ENCODE measurements at places on chromosomes 11 and 22.

DNA sequence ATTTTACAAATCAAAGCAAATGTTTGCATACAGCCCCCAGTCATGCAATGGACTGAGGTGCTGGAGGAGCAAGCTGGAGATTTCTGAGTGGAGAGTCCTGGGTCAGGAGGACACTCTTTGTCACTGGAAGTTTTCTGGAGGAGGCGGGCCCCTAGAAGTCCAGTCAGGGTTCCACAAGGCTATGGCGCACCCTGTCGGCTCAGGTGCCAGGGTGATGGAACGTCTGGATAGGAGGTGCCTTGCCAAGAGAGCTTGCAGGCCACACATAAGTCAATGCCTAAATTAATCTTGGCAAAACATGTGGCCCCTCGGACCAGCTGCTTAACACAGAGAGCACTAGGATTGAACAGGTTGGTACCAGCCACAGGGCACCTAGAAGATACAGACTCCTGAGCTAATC lies 174.7 kb upstream of the CADM1 start:
- no peak for DNase-seq

- DNase-seq: no peak
These were observed 59.3 kb upstream of the NUP160 start for GRCh38 chr11:47907499-47907898.

- DNase-seq: no peak
These were observed 18.6 kb downstream of the ATM start for GRCh38 chr11:108241330-108242037.

DNA sequence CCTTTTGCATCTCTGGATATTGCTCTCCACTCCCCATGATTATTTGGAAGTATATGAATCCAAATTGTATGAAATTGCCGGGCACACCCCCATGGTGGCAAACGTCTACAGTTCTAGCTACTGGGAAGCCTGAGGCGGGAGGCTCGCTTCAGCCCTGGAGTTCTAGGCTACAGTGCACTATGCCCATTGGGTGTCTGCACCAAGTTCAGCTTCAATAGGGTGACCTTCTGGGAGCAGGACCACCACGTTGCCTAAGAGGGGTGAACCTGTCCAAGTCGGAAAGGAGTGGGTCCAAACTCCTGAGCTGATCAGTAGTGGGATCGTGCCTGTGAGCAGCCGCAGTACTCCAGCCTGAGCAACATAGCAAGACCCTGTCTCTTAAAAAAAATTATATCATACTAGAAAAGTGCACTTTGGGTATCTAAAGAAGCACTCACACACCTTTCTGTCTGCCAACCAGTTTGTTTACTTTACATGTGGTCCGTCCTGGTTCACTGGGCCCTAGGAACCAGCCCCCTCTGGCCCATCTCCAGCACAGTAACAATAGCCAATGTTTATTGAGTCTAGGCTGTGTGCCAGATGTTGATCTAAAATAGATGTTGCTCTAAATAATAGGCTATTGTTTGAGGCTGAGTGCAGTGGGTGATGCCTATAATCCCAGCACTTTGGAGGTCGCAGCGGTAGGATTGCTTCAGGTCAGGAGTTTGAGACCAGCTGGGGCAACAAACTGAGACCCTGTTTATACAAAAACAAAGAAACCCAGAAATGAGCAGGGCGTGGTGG lies 16.4 kb upstream of the KAT5 start:
- DNase-seq: no peak

DNA sequence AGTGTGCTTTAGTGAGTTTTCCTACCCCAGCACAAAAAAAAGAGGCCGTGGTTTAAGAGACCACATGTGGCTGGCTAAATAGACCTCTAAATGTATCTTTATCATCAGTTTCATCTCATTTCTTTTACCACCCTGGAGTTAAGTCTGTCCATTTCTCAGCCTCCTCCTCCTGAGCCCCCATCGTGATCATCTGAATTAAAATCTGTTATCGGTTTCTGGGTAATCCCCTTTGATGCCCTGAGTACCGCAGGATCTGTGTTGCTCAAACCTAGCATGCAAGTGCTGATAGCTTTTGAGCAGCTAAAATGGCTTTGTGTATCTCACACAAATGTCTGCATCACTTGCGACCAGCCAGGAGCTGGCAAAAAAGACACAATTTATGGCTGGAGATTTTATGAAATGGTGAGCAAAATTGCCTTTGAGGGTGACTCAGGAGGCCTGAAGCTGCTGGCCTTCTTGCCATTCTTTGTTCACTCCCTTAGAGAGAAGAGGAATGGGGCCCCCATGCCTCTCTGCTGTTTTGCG lies 236.5 kb downstream of the NTM start:
- no peak for DNase-seq

GRCh38 chr11:131889760-131890581 lies 519.6 kb downstream of the NTM start:
- DNase-seq: no peak

DNA sequence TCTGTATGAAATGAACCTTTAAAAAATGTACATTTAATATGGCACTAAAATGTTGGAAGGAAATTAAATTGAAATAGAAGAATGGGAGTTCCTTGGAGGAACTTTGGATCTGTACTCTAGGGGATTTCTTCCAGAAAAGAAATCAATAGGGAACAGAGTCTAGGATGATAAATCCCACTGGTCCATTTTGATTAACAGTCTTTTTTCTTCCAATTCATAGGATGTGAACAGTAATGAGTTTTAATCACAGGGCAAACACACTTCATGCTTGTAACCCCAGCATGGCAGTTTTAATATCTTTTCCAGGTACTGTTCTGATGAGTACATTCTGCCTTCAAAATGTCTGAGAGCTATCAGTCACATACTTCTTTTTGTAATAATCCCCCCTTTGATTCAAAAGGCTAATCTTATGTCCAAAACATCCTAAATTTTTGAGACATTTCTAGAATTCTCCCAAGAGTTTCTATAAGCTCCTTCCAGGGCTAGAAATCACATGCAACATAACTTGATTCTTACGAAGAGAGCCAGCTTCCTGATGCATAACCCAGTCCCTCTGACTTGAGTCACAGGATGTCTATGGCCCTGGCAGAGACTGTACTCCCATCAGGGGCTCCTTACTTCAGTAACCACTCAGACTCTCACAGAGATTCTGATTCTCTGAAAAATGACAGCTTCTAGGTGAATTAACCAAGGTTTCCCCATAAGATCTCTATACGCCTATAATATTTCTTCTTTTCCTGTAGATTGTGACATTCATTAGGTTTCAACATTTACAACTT lies 112.9 kb downstream of the SLC36A4 start:
- DNase-seq: peak; percentile 36

DNA sequence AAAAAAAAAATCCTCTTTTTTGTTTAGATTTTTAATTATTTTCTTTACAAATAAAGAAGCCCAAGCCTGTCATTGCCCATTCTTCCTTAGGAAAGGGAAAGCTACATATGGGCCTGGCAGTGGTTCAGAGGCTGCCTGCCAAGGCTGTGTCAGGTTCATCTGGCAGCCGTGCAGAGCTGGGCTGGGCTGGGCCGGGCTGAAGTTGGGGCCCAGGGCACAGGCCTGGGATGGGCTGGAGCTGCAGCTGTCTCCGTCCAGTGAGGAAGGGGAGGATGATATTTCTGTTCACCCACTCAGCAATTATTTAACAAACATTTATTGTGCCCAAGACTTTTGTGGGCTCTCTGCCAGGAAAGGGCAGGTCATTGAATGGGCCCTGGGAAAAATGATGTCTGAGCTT lies 4.6 kb downstream of the PRR5L start:
- DNase-seq: peak; percentile 85

GRCh38 chr22:26592421-26592891 lies 2.5 kb upstream of the TPST2 start:
- DNase-seq: no peak

- no peak for DNase-seq
These were observed 103.3 kb upstream of the PARVA start for GRCh38 chr11:12274056-12274455.

DNA sequence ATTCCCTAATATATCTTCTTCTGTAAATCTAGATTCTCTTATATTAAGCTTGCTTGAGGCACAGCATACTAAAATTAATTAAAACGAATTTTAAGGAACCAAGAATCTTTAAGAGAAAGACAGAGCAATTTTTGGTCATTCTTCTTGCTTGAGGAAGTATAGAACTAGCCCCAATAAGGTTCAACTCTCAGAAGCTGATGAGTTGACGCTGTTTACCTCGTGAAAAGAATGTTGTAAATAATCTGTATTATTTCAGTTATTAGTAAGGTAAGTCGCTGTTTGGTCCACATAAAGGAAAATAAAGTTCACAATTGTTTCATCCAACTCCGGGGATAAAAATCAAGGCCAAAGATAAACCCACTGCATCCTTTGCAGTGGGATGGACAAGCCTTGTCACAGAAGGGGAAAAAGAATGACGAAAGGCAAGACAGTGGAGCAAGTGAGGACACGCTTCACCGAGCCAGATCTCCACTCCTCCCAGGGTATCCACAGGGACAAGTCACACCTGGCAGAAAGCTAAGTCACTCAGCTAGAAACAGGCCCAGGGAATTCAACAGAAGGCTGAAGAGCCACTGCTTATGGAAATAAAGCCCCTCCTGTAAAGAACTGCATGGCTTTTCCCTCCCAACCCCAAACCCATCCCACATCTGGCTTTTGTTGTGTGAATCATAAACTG lies 752 bp downstream of the POU2AF1 start:
- no peak for DNase-seq

GRCh38 chr11:724049-724777 lies 18.2 kb downstream of the EPS8L2 start:
- no peak for DNase-seq

- peak; percentile 48 for DNase-seq
These were observed 103.1 kb upstream of the PITPNB start for GRCh38 chr22:28021998-28022660.

- no peak for DNase-seq
These were observed 44.3 kb upstream of the PAX6 start for GRCh38 chr11:31855466-31855865.

DNA sequence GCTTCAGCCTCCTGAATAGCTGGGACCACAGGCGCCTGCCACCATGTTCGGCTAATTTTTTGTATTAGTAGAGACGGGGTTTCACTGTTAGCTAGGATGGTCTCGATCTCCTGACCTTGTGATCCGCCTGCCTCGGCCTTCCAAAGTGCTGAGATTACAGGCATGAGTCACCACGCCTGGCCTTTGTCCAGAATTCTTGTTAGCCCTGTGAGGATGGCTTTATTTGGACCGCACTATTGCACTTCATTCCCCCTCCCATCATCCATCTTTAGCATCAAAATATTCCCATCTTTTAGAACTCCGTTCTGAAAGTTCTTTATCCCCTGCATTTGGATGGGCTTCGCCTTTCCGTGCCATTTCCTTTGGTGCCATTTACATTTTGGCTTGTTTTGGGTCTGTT lies 2.6 kb downstream of the SAMM50 start:
- peak; percentile 45 for DNase-seq

GRCh38 chr22:37303821-37304274 lies 21.5 kb downstream of the CYTH4 start:
- DNase-seq: peak; percentile 96

GRCh38 chr11:126992065-126992803 lies 8.3 kb downstream of the KIRREL3 start:
- no peak for DNase-seq

DNA sequence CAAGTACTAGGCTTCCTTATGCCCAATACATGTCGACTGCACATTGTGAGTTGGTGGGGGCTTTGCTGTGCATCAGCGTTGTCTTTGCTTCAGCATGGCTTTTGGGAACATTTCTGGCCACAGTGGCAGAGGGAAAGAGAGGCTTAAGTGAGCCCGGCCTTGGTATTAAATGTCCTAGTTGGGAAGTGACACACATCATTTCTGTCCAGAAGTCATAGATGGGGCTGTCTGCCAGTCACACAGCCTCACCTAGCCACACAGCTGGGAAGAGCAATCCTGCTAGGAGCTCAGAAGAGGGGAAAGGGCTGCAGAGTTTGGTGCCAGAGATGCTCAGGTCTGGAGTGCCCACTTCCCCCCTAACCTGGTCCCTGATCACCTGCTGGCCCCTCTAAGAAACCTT lies 27.6 kb downstream of the TREH start:
- no peak for DNase-seq

DNA sequence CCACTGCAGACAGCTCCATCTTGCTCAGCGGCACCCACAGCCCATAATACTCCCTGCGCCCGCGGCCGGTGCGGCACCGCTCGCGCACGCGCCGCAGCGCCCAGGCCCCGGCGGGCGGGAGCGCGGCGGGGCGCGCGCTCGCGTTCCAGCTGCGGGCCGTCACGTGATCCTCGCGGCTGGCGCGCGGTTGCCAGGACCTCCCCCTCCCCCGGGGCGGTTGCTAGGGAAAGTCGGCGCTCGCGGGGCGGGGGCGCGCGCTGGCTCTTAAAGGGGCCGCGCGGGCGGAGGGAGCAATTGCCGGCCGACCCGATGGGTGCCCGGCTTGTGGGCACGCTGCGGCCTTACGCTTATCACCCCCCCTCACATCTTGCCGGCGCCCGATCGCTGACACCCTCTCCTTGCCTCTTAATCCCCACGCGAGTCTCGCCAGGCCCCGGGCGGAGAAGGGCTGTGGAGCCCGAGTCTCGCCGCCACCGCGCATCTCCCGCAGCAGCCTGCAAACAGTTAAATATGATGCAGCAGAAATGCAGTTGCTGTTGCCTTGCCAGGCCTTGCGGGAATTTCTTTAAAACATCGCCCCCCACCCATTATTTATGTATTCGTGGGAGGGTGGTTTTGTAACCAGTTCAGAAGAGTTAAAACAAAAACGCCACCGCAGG lies at the start of gene CBX6:
CBX6 (minus strand) TSS at position 45 of the 659 bp plus-strand sequence; CDS start at position 19, 26 bp downstream.
- peak; percentile 97 for DNase-seq

GRCh38 chr11:63612181-63612580 lies 2.1 kb downstream of the PLAAT3 start:
- no peak for DNase-seq

DNA sequence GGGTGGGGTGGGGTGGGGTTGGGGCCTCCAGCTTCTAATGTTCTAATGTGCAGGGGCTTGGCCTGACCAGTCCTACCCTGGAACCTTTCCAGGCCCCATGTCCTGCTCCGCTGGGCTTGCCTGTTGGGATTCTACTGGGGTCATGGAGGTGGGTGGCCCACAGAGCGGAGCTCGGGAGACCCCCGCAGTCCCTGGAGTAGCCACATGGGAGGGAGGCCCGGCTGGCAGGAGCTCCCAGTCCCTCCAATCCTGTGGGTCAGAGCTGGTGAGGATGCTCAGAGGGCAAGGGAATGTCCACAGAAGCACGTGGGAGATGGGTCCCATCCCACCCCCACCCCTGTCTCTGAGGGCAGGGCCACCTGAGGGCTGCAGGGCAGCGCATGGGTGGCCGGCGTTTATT lies 2.9 kb downstream of the SEPTIN5 start:
- DNase-seq: no peak

DNA sequence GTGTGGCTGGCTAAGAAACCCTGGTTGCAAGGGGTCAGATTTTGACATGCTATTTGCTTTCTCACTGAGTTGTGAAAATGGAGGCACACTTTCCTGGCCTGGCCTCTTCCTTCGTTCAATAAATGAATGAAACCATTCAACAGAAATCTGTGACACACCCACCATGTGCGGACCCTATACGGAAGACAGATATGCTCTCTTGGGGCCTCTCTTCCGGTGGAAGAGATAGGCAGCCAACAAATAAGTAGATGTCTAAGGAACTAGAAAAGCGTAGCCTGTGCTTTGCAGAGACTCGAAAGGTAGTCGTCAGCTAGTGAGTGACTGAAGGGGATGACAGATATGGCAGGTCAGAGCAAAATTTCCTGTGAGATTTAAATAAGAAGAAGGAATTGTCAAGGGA lies 5.3 kb downstream of the KCNQ1OT1 start:
- no peak for DNase-seq

- peak; percentile 64 for DNase-seq
These were observed 29.5 kb downstream of the DKK3 start for GRCh38 chr11:11978792-11979487.

GRCh38 chr11:113781682-113782081 lies 2.1 kb downstream of the CLDN25 start:
- DNase-seq: no peak
